GF-D8 (cell line): ENCODE measurements at places on chromosomes 4 and X.
A peak's percentile ranks its signal among the peaks of the same experiment; 100 is the strongest.

DNA sequence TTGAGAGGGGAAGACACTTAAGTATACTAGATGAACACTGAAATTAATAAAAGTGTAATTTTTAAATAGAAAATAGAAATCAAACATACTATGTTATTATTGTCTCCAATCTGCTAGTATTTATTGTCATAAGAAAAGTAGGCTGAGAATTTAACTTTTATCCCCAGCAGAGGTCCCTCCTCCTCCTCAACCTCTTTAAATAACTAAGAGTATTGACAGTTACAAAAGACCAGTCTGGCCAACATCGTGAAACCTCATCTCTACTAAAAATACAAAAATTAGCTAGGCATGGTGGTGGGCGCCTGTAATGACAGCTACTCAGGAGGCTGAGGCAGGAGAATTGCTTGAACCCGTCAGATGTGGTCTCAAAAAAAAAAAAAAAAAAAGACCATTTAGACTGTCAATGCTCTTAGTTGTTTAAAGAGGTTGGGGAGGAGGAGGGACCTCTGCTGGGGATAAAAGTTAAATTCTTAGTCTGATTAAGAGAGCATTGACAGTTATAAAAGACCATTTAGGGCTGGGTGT lies 4.2 kb downstream of the SLC30A9 start:
- no peak for DNase-seq

DNA sequence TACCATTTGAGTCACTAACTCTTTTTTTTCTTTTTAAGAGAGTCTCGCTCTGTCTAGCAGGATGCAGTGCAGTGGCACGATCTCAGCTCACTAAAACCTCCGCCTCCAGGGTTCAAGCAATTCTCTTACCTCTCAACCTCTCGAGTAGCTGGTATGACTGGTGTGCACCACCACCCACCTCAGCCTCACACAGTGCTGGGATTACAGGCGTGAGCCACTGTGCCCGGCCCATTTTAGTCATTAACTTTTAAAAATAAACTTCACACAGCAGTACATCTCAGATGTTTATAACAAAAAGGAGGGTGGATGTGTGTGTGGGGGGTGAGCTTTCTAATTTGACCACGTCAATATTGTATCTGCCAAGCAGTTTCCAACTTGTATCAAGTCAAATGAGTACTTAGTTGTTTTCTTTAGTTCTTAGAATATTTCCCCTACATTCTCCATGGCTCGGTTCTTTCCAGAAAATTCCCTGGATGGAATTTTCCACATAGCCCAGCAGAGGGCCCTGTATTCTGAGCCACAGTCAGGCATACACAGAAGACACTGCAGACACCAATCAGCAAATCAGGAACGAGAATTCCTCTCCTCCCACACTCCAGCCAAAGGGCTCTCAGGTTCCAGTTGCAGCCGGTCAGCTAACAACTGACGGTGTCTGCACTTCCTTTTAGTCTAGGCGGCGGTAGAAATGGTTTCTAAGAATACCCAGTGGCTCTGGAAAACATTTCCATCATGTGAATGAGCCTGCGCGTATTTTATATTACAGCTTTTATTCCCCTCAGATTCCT lies 20.1 kb upstream of the ARAF start:
- peak; percentile 73 for DNase-seq

GRCh38 chrX:118973389-118974087 lies 880 bp upstream of the LONRF3 start:
- DNase-seq = no peak

DNA sequence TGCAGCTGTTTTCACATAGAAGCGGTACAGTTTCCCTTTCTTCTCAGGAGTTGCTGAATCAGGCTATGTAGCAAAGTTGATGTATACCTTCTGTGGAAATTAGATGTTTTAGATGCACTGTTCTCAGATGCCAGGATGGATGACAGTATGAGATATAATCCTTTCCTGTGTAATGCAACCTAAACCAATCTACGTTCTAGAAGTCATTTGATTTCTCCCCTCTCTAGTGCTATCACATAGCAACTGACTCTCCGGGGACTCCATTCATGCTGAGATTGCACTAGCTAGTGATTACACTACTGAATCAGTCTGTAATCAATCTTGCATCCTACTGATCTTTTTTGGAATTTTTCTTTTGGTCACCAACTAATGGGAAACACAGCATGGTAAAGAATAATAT lies 1881.7 kb downstream of the PCDH7 start:
- DNase-seq = no peak

GRCh38 chr4:145716200-145716599 lies 36.3 kb downstream of the C4orf51 start:
- DNase-seq = no peak

- no peak for DNase-seq
These were observed 8.7 kb downstream of the SFRP2 start for GRCh38 chr4:153780221-153780620.

DNA sequence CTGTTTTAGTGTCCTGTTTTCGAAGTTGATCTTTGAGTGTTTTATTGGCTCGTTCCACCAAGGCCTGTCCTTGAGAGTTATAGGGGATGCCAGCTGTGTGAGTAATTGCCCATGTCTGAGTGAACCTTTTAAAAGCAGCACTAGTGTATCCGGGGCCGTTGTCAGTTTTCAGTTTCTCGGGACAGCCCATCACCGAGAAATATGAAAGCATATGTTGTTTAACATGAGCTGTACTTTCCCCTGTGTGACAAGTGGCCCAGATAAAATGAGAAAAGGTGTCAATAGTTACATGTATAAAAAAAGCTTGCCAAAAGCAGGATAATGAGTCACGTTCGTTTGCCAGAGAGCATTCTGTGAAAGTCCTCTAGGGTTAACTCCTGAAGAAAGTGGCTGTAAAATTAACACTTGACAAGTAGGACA lies 48.6 kb upstream of the RASSF6 start:
- DNase-seq = no peak

DNA sequence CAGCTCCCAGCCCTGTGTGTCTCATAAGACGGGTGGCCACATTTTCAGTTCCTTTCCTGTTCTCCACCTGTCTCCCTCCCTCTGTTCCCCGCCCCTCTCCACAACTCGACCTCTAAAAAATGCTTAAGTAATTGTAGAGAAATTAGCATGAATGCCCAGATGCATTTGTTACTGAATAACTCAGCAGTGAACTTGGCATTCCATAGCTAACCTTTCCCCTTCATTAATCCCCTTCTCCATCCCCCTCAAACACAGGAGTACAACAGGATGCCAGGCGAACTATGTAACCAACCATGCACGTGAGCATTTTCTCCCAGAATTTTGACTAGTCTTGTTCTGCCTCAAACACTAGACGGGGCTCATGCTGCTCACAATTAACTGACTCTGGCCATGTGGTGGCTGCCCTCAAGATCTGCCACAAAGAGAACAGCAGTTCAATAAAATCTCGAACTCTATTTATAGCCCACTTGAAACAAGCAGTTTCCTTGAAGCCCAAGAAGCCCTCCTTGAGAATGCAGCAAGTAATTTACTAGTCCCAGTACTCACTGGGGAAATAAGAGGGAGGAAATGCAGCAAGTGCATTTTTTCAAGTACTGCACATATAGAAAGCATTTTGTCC lies 351.2 kb downstream of the ARHGAP24 start:
- DNase-seq = no peak

- no peak for DNase-seq
These were observed 428.6 kb downstream of the ADGRL3 start for GRCh38 chr4:61628727-61629126.

DNA sequence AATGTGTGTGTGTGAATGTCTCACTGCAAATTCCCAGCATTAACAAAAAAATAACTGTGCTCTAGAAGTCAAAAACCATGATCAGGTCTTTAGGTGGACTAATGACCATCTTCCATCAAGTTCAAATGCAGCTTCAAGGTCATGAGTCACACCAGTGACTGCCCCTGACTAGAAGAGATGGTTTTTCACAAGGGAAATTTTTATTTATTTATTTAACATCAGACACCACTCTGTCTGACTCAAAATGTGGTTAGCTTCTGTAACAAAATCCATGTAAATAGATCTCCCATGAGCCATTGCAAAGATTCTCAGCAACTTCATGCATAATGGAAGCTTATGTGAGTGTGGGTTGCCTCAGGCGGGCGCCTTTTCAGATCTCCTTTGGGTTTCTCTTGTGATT lies 219.2 kb downstream of the KIT start:
- no peak for DNase-seq

DNA sequence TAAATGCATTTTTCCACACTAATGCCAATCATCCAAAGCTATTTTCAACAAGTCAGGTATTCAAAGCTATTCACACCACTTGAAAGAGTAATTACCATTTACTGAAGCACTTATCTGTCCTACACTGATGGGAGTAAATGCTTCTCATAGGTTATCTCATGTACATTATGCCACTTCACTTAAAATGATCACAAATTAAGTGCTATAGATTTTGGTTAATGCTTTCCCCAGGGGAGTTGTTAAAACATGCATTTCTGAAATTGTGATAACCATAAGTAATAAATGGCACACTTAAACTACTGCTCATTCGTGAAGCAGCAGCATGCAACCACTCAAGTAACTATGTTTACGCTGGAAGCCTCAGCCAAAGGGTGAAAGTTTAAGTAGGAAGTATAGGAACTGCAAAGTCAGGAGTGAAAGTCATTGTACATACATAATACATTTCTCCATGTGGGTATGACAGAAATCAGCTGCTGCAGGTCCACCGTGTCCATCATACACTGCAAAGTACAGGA lies 6.6 kb downstream of the PPM1K start:
- DNase-seq = no peak

DNA sequence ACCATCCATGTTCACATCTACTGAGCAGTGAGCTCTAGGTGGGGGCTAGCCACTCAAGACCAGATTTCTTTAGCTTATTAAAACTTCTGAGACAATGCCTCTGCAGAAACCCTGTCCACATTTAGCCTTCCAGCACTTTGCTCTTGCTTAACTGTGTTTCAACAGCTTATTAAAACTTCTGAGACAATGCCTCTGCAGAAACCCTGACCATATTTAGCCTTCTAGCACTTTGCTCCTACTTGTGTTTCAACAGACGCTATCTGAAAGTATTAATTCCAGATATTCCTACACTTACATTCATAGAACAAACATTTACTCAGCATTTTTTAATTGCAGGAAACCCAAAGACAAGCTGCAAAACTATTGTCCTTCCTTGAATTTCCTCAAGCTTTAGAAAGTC lies 91.9 kb downstream of the SEL1L3 start:
- DNase-seq = no peak

DNA sequence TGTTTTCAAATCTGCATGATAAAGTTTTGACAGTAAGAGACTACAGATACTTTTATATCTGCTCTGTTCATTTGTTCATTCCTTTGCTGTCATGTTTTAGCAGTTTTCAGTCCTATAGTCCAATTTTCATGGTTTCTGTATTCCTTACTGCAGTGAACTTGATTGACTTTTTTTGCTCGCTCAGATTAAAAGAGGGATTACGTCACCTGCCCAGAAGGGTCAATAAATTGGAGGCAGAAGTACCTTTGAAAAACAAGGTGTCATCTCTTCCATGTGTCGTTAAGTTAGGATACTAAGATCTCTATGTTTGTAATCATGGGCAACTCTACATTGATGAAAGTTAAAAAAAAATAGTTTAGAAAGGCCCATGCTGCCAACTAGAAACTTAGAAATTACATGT lies 250.1 kb upstream of the SMIM31 start:
- no peak for DNase-seq

DNA sequence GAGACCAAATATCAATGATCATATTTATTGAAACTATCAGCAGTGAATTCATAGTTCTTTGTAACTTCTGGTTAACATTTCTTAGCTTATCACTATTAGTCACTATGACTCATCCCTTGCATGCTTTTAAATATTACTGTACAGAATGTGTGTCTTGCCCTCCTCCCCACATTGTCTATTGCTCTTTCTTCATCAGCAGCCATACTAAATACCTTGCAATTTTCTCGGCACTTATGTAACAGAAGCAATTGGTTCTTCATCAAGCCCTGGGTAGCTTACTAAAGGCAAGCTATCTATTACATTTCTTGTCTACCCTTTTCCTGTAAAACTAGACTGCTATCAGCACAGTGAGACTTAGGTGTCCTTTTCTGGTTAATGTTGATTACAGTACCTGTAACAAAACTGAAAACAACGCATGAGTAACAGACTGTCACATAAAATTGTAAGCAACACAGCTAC lies 8.2 kb downstream of the KLHL4 start:
- DNase-seq = no peak

DNA sequence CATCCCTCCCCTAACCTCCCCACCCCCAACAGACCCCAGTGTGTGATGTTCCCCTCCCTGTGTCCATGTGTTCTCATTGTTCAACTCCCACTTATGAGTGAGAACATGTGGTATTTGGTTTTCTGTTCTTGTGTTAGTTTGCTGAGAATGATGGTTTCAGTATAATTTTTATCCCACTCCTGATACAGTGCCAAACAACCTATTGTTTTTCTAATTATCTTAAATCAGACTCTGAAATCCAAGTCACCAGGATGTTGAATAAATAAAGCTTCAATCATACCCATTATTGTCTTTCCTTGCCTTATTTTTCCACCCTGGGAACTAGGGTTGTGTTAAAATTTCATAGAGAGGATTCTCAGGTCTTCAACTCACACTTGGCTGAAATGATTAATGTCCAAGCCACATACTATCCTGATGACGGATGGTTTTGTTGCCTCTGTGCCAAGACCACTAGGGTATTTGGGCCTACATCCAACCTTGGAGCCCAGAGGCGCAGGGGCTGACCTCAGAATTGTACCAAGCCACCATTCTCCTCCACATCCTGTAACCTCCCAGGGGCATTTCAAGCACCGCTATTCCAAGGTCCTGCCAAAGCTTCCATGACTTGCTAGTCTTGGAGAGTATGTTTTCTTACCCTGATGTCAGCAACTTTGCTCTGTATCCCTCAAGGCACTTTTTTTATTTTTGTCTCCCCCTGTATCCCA lies 332.4 kb downstream of the ARHGAP24 start:
- DNase-seq = no peak

DNA sequence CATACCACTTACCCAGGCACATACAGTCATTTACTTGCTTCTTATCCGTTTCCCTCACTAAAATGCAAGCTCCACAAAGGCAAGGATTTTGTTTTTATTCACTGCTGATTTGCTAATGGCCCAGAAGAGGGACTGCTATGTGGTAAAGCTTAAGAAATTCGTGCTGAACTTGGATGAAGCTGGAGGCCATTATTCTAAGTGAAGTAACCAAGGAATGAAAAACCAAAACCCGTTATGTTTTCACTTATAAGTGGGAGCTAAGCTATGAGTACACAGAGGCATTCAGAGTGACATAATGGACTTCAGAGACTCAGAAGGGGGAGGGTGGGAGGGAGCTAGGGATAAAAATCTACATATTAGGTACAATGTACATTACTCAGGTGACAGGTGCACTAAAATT lies 47.2 kb downstream of the RAB33B start:
- DNase-seq = no peak

- DNase-seq = no peak
These were observed 702.4 kb upstream of the EPHA5 start for GRCh38 chr4:66372706-66373105.

DNA sequence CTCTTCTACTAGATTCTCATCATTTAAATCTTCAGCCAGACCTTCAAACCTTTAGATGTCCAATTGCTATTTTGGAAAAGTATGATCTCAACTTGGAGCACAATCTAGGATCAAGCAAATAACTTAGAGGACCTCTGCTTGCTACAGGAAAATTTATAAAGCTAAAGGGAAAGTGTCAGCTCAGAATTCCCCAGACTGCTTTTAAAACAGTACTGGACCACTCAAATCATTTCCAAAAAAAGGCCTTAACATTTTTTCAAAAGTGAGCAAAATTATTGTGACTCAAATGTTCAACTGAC lies 169.8 kb downstream of the PARM1 start:
- DNase-seq = no peak
